ENCODE measurements at places on chromosomes 1 and 21. TPM values are rescaled to one million over a fixed set of nuclear protein-coding genes. Genes with fewer than 3 reads are reported as not detected.

GRCh38 chr1:215273838-215274516, 191.4 kb downstream of the KCNK2 start:
- DNase-seq, result no peak

DNA sequence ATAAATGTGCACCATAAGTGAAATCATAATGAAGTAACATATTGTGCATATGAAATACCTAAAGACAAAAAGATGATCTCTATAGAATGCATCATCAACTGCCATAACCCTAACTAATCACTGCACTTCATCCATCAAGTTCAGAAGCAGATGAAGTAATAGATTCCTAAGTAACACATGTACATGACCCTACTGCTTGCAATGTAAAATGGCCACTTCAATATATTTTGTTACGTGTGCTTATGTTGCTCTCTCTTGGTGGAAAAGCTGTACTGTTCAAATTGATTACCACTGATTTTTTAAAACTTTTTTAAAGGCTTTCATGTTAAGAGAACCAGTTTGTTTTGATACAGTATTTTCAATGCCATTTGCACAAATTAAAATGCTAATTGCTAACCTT, 141.8 kb downstream of the TTLL7 start:
- DNase-seq, result no peak

DNA sequence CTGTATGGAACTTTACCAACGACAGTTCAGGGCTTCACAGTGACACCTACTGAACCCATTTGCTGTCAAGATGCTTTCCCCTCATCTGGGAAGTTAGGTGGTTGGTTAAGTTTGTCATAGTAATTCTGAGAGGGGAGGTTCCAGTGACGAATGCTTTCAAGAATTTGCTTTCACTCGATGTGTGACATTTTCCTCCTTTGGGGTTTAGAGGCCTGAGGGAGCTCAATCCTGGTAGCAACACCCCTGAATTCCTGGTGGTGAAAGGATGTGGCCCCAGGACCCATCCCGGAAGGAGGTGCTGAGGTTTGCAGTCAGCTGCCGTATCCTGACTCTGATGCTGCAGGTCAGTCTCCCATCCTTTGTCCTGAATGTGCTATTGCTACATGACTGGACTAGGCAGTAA, 2.8 kb downstream of the PIGV start:
- DNase-seq, result no peak

DNA sequence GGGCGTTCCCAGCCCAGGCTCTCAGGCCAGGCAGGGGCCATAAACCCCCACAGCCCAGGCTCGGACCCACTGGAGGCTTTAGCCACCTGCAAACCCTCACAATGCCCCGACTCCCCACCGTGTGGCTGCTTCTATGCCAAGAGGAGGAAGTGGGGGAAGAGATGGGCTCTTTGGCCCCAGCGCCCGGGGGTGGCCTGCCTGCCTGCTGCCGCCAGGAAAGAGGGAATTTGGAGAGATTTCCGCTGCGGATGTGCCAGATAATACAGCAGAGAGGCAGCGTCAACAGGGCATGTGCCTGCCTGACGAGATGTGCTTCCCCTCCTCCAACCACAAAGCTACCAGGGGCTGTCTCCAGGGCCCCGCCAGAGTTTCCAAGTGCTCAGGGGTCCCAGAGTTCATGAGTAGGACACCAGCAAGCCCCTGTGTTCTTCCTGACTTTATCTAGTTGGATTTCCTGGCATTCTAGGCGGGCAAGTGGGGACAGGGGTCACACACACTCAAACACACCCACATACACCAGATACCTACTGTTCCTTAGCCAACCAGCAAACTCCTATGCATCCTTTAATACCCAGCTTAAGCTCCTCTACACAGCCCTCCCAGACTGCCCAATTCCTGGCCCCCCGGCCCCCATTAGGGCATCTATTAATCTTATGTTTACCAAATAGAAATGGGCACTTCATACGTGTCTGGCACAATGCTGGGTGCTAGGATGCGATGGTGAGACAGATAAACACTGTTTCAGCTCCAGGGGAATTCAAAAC, 14.1 kb downstream of the EPHA2 start:
- no peak for DNase-seq

GRCh38 chr1:159892944-159893343, 7.0 kb downstream of the CFAP45 start:
- DNase-seq, result no peak

- no peak for DNase-seq
Observed at GRCh38 chr1:114517348-114517747, 6.3 kb upstream of the TRIM33 start.

GRCh38 chr1:31891280-31891679, 46.9 kb downstream of the PTP4A2 start:
- no peak for DNase-seq

KCND3 gene
- total RNA-seq, result not detected

CELSR2 gene
- 6.9 TPM for total RNA-seq

Data from activated naive CD8-positive, alpha-beta T cell treated with anti-CD3 and anti-CD28 coated beads, Interleukin-2, amount 10 ng/mL, durations not matched to agents 7 days and 5 days (primary cell).